Activated T-helper 1 cell treated with Interleukin-2 at 50 U/mL for 16 hours (primary cell): ENCODE measurements at places on chromosomes 6 and 20.

DNA sequence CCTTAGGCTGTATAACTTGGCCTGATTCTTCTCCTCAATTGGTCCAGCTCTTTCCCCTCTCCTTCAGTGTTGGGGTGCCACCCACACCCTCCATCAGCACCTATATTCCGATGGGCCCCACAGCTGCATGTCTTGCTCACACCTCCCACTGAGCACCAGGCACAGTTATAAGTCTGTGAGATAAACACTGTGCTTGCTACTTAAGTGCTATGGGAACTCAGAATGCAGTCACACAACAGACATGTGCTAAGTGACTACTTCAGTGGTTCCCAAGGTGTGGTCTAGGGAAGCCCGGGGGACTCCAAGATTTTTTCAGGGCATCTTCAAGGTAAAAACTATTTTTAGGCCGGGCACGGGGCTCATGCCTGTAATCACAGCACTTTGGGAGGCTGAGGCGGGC lies 7.3 kb downstream of the ZC3H12D start:
- DNase-seq, result no peak

- no peak for DNase-seq
Observed at GRCh38 chr6:161238081-161238480, 35.8 kb downstream of the AGPAT4 start.

DNA sequence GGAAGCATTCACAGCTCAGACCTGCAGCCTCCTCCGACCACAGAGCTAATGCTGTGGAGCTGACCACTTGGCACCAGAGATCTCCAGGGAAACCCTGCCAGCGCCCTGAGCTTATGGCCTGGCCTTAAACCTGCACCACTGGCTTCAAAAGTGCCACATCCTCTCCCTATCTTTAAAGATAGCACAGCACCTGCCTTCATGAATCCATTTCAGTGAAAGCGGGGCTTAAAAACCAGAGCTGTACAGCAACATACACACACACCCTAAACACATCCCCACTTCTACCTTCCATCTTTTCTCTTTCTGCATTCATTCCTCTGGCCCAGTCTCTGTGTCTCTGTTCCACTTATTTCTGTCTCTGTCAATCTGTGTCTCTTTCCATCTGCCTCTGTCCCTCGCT lies 59.8 kb upstream of the CCDC167 start:
- no peak for DNase-seq

DNA sequence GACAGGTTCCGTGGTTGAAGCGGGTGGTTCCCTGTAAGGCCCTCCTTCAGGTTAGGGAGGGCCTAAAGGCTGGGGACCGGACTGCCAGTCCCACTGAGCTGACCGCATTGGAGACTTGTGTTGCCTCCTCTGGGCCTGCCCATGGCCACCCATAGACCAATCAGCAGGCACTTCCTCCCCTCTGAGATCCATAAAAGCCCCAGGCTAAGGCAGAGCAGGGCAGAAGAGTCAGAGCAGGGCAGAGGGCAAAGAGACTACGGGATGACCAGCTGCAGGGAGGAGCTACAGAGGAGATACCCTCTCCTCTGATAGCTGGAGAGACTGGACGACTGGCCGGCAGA lies 537.4 kb downstream of the TENT5A start:
- no peak for DNase-seq

- DNase-seq, result no peak
Observed at GRCh38 chr6:154404791-154405400, 48.3 kb upstream of the IPCEF1 start.

DNA sequence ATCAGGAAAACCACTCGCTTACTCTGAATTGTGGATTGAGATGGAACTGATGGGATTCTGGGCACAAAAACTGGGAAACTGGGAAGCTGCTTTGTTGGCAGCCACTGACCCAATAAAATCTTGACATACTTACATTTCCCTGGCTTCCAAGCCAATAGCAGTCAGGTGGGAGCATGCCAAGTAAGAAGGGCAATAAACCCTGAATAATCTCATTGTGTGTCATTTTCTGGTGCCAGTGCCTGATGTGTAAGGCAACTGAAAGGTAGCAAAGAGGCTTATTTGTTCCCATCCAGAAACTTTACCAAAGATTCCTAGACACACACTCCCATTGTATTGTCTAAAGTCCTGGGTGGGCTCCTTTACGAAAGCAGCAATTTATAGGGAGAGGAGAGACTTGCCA lies 93.2 kb downstream of the TBX18 start:
- no peak for DNase-seq

- no peak for DNase-seq
Observed at GRCh38 chr6:8481727-8482126, 46.4 kb upstream of the SLC35B3 start.

GRCh38 chr6:125154118-125154760 lies 666 bp downstream of the TPD52L1 start:
- DNase-seq, result no peak

DNA sequence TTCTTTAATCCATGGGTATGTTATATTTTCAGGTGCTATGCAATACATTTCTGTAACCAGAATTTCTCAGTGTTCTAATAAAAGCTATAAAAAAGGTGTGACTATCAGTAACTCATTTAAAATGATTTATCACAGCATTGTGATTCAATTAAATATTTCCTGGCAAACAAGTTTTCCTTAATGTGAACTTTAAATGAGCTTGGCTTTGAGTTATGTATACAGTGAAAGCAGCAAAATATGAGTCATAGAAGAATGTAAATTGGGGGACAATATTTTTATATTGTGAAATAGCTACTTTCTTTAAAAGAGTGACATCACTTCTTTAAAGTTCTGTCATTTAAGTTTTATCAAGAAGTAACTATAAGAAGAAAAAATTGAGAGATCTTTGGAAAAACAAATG lies 484.9 kb upstream of the MAN1A1 start:
- DNase-seq, result no peak

GRCh38 chr6:89963391-89963790 lies 69.1 kb downstream of the GJA10 start:
- DNase-seq, result no peak

GRCh38 chr20:47785854-47786764 lies 828 bp upstream of the SULF2 start:
- no peak for DNase-seq

- DNase-seq, result no peak
Observed at GRCh38 chr6:161561908-161562307, 288.0 kb upstream of the AGPAT4 start.

- no peak for DNase-seq
Observed at GRCh38 chr20:40860487-40860902, 168.1 kb upstream of the TOP1 start.

- no peak for DNase-seq
Observed at GRCh38 chr6:13299403-13299821, 28.9 kb downstream of the TBC1D7 start.

- no peak for DNase-seq
Observed at GRCh38 chr20:16175322-16175961, 397.8 kb downstream of the KIF16B start.

DNA sequence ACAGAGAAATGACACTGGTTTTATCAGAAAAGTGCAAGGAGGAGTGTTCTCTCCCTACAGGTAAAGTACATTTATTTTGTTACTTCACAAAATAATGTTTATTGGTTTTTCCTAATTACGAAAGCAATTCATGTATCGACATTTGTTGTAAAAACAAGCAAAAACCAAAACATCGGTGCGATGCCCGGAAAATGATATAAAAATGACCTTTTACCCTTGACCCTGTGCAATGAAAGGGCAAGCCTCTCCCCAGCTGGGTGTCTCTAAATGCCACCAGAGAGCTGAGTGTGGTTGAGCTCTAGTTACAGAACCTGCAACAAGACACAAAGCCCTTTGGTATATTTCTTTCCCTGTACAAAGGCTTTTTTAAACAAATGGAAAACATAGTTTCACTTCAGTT lies 65.4 kb downstream of the CD164 start:
- DNase-seq, result no peak

DNA sequence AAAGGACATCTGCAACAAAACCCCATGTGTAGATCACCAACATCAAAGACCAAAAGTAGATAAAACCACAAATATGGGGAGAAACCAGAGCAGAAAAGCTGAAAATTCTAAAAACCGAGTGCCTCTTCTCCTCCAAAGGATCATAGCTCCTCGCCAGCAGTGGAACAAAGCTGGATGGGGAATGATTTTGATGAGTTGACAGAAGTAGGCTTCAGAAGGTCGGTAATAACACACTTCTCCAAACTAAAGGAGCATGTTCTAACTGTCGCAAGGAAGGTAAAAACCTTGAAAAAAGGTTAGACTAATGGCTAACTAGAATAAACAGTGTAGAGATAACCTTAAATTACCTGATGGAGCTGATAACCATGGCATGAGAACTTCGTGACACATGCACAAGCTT lies 109.9 kb upstream of the SYNCRIP start:
- no peak for DNase-seq

- no peak for DNase-seq
Observed at GRCh38 chr20:24779131-24779530, 169.9 kb upstream of the CST7 start.

- no peak for DNase-seq
Observed at GRCh38 chr6:79040083-79040482, 38.0 kb downstream of the PHIP start.

GRCh38 chr6:13004601-13005000 lies 288.0 kb downstream of the PHACTR1 start:
- no peak for DNase-seq

- no peak for DNase-seq
Observed at GRCh38 chr6:106626485-106626884, 2.8 kb downstream of the RTN4IP1 start.

DNA sequence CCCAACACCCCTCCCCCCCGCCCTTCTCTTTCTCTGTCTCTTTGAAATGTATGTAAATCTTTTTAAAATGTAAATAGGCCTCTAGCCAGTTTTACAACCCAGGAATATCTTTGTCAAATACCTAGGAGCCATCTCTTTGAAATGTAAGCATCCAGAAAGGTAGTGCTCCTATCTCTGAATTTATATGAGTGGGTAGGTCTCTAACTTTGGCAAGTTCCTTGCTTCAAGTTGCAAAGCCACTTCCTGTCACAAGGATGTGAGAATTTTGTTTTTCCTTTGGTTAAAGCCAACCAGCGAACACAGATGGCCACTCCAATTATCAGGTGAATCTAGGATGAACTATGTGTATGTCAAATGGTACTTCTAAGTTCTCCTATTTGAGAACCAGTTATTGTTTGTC lies 6.2 kb upstream of the DEFB132 start:
- DNase-seq, result no peak

- no peak for DNase-seq
Observed at GRCh38 chr6:149015535-149016525, 269.0 kb downstream of the UST start.

- no peak for DNase-seq
Observed at GRCh38 chr6:34490390-34491090, 24.7 kb downstream of the PACSIN1 start.

DNA sequence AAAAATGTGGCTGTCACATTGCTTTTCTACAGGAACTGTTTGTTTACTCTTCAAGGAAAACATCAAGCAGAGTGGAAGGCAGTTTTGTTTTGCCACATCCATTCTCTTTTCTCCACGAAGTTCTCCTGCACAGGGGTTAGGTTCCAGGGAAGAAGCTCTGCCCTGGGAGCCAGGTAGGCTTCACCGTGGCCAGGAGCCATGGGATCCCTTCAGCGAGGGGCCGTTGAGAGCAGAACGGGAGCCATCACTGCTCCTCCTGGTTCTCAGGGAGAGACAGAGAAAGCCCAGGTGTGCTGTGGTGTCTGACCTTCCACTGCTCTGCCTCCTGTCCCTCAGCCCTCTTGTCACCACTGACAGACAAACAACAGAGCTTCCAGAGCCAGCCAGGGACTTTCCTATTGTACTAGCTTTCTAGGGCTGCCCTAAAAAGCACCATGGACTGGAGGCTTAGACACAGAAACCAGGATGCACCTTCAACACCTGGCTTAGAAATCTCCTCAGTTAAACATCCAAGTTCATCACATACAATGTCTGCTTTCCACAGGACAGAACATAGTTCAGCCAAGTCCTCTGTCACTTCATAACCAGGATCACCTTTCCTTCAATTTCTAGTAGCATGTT lies 75.6 kb upstream of the SLC22A23 start:
- no peak for DNase-seq

- DNase-seq, result no peak
Observed at GRCh38 chr20:46057856-46058598, 29.0 kb downstream of the SLC12A5 start.

DNA sequence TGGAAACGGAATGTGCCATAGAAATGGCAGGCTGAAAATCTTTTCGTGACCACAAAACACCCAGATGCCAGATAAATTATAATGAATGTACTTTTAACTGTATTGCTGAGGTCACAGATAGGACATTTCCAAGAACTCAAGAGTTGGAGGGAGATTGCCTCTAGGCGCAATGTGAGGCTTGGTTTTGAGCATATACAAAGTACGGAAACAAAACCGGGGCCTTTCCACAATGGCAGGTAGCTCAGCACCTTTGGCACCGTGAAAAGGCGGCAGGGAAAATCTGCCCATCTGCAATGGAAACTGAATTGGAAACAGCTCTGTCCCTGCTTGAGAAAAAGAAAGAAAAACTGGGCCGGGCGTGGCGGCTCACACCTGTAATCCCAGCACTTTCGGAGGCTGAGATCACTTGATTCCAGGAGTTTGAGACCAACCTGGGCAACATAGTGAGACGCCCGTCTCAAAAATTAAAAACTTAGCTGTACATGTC lies 10.5 kb upstream of the C20orf144 start:
- no peak for DNase-seq

DNA sequence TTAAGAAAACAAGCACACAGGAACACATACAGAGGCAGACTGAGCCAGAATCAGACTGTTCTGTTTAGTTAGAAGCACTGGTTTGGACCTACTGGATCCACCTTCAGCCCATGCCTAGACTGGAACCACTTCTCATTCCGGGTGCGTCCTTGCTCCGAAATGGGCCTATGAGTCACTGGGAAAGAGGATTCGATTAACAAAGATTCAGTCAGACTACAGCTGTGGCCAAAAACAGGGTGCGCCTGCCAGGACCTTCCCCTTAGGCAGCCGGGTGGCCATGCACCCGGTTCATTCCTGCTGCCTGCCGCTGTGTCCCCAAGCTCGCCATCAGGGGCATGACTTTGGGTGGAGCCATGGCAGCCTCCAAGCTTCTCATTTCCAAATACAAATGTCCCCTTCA lies 14.5 kb upstream of the KCNK5 start:
- no peak for DNase-seq

DNA sequence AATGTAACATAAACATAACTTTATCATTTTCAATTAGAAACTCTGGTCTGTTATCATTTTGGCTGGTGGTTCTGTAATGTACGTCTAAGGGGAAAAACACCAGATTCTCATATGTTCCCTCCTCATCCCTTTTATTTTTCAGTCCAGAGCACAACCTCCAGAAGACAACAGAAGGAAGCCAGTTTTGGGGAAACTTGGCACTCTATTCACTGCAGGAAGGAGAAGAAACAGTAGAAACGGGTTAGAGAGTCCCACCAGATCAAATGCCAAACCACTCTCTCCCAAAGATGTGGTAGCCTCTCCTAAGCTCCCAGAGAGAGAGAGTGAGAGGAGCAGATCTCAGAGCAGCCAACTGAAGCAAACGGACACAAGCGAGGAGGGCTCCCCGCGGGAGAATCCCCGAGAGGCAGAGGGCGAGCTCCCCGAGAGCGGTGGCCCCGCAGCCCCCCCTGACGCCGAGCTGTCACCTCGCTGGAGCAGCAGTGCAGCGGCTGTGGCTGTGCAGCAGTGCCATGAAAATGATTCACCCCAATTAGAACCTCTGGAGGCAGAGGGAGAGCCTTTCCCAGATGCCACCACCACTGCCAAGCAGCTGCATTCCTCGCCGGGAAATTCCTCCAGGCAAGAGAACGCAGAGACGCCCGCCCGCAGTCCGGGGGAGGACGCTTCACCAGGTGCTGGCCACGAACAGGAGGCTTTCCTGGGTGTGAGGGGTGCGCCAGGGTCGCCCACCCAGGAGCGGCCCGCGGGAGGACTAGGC lies 117.8 kb downstream of the RTN4IP1 start:
- DNase-seq, result no peak

- no peak for DNase-seq
Observed at GRCh38 chr6:168528474-168529095, 87.6 kb downstream of the SMOC2 start.
